ENCODE measurements at places on chromosomes 1 and 21.

GRCh38 chr1:154863315-154864174 lies 6.5 kb downstream of the KCNN3 start:
- no peak for DNase-seq

DNA sequence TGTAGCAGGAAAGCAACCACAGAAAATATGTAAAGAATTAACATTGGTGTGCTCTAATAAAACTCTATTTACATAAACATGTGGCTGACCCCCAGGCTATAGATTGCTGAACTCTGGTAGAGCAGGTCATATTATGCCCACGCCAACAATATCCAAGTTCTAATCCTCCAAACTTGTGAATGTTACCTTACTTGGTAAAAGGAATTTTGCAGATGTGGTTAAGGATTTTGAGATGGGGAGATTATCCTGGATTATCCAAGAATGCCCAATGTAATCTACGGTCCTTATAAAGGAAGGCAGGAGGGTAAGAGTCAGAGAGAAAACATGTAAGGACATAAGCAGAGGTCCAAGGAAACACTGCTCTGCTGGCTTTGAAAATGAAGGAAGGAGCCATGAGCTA lies 201.0 kb downstream of the USH2A start:
- DNase-seq, result no peak

- no peak for DNase-seq
These were observed 107.3 kb downstream of the RNF220 start for GRCh38 chr1:44512313-44512885.

DNA sequence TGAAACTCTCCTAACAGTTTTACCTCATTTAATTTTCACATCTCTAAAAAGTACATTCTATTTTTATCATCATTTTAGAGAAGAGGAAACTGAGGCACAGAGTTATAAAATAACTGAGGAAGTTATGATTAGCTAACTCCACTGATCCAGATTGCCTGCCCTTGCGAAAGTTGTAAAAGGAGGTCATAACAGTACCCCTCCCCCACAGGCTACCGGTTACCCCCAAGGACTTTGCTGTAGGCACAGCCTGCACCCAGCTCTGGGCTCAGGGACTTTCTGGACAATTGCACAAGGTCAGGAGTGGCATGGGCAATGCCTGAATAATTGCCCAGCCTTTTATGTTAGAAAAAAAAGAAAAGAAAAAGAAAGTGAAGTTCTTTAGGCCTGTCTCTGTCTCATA lies 22.7 kb downstream of the PIGM start:
- no peak for DNase-seq

DNA sequence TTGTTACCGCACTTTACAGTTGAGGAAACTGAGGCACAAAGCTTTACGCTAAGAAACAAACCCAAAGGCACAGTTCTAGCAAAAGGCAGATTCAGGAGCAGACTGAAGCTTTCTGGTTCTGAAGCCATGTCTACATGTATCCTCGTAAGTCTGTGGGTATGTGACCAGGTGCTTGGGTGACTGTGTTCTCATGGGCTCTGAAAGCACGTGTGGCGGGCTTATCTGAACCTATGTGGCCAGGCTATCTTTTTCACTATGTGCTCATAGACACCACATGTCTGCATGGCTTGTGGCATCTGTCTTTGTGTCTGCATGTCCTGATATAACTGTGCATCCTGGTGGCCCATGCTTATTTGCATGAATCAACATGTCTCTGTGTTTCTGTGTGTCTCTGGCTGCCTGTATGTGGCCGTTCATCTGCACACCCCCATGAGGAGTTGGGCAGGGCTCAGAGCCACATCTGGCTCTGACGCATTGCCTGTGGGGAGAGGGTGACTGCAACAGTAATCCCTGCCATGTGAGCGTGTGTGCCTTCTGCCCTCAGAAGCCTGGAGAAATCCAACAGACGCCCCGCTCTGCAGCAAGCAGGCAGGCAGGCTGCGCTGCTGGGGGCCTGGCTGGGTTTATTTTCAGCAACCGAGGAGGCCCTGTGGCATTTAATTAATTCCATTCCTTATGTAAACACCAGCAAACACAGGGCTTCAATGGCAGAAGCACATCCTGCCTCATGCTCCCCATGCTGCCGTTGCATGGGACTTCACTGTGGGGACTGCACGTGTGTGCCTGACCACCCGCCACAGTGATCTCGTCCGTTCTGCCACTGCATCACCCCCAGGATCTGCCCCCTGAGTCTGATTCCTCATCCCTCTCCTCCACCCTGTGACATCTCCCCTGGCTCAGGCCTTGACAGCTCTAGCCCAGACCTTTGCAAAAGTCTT lies 115.4 kb downstream of the TRABD2B start:
- no peak for DNase-seq

GRCh38 chr1:5843521-5844096 lies 148.6 kb downstream of the NPHP4 start:
- no peak for DNase-seq

DNA sequence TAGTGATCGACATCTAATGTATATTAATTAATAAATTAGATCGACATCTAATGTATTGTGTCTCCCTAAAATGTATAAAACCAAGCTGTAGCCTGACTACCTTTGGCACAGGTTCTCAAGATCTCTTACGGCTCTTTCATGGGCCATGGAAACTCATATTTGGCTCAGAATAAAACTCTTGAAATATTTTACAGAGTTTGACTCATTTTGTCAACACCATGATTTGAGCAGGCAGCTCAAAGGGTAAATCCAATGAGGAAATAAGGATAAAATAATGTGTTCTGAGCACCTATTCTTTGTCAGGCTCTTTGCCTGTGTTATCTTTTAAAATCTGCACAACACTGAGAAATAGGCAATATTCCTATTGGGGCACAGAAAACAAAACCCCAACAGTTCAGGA lies 223.4 kb upstream of the DUSP10 start:
- no peak for DNase-seq

DNA sequence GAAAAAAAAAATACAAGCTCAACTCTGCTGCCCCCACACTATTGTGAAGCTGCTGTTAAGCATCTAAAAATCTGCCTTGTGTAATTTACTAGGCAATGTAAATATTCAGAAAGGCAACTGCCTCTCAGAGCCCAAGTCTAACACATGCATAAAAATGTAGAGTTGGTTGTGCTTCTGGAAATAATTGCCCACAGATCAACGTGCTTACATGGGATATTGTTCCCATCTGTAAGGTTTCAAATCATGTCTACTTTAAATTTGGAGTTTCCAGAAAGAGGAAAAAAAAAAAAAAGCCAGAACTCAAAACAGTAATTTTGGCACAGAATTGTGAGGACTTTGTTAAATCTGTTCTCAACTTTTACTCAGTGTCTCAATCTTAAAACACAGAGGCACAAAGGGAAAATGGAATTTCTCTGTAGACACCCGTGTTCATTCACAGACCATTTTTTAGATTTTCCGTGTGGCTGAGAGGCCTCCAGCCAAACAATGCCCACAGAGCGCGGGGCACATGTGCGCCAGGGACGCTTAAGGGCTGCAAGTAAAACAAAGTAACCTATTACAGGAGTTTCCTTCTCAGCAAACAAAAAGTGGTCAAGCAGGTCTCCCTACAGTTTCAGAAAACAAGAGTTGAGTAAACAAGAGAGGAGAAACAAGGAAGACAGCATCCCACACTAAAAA lies 115.5 kb downstream of the RERE start:
- no peak for DNase-seq

DNA sequence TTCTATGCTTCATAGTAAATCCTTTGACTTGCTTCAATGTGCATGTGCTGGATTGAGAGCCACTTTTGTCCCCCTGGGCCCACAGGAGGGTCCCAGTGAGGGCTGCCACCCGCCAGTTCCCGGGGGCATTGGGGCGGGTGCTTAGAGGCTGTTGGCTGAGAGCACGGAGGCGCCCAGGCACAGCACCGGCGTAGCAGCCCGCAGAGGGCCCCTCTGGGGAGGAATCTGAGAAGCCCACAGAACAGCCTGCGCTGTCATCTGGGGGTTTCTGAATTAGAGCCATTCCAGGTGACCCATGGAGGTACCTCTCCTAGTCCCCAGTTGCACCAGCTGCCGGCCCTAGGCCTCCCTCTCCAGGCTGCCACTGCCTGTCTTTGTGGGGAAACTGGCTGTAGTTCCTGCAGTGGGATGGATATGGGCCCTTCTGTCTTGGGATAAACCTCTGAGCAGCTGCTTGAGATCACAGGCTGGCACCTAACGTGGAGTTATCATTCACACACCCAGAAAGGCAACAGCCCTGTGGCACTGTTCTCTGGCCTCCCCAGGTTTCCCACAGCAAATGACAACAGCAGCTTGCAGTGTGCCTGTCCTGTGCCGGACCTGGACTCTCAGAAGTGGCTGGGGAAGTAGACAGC lies 39.5 kb downstream of the TMEM51 start:
- no peak for DNase-seq

GRCh38 chr1:151639466-151639865 lies 27.6 kb downstream of the SNX27 start:
- DNase-seq, result no peak

GRCh38 chr1:197733324-197733723 lies 42.0 kb downstream of the DENND1B start:
- no peak for DNase-seq
